NCI-H345 (cell line): ENCODE measurements at places on chromosomes 1 and 21.

- DNase-seq, result no peak
Measured at GRCh38 chr21:23811805-23812204, 1795.5 kb downstream of the MRPL39 start.

- DNase-seq, result no peak
Measured at GRCh38 chr1:155326020-155326526, 5.4 kb downstream of the RUSC1 start.

DNA sequence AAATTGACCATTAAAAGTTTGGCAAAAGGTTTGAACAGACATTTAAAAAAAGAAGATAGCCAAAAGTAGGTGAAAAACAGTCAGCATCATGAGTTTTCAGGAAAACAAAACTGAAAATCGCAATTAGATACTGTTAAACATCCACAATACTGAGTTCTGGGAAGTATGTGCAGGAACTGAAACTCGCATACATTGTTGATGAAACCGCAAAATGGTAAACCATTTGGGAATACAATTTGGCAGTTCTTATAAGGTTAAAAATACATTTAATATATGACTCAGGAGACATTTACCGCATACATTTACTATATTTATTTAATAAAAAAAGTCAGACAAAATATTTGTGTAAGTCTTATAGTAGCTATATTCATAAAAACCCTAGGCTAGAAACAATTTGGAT, 393.2 kb downstream of the COL11A1 start:
- no peak for DNase-seq

GRCh38 chr1:116338400-116338799, 34.6 kb upstream of the ATP1A1 start:
- no peak for DNase-seq

DNA sequence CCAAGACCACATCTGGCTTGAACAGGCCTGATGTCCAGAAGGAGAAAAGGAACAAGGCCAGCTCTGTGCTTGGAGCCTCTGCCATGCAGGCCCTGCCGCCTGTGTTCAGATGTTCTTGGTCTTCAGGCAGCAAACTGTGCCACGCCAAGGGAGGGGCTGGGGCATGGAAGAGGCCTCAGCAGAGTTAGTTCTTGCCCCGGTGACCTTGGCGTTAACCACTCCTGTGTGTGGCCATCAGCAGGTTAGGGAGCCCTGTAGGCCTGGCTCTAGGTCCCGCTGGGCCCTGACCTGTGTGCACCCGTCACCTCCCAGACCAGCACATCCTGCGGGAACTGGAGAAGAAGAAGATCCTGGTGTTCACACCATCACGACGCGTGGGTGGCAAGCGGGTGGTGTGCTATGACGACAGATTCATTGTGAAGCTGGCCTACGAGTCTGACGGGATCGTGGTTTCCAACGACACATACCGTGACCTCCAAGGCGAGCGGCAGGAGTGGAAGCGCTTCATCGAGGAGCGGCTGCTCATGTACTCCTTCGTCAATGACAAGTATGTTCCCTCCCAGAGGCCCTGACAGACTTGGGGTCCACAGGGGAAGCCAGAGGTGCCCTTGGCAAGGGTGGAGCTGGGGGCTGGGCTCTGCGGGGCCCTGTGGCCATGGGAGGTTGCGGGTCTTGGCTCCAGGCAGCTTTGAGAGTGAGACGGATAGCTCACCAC, 7.1 kb downstream of the ZC3H12A start:
- no peak for DNase-seq

GRCh38 chr1:182575540-182576149, 13.4 kb downstream of the RNASEL start:
- no peak for DNase-seq

- DNase-seq, result no peak
Measured at GRCh38 chr21:27565364-27565763, 598.5 kb upstream of the ADAMTS5 start.

DNA sequence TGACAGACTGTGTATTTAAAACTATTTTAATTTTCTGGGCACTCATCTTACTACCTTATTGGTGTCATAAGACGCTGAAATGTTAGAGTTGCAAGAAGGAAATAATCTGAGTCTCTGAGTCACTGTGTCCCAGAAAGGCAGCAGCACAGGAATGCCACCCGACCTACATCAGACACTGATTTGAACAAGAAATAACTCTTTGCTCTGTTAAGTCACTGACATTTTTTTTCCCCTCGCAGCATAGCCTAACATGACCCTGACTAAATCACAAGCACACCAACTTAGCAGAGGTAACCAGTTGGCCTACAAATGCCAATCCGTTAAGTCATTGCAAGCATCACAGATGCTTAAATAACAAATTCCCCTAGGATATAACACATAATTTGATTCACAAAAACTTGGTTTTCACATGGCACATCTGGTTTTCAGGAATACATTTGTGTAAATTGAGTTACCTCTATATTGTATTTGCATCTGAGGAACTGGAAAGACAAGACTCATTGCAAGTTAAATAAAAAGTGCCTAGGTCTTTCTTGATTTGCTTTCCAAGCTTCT, 349.1 kb downstream of the SEC16B start:
- no peak for DNase-seq

DNA sequence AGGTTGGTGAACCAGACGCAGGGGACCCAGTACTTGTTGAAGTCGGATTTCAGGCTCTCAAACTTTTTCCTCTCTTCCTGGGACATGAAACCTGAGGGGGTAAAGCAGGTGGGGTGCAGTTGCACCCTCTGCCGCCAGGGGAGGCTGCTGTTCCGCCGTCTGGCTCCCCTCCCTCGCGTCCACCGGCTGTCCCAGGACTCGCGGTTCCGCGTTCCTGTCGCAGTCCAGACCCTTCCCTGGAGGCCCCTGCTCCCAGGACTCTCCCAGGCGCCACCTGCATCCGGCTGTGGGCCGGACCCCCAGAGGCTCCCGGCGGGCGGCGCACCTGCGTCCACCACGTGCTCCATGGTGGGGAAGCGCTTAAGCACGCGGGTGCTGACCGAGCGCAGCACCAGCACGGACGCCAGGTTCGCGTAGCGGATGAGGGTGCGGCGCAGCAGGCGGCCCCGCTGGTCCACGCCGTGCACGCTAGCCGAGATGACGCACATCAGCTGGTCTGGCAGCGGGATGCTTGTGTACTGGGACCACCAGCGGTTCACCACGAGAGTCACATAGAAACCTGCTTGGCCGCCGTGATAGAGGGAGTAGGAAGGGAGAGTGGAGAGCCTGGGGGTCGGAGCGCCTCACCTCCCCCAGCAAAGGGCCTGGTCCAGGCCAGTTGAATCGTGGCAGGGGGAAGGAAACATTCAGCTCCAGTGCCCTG, 1.7 kb downstream of the BEST4 start:
- no peak for DNase-seq
